ENCODE measurements at places on chromosomes 7 and 10.
A peak's percentile ranks its signal among the peaks of the same experiment; 100 is the strongest.

- no peak for DNase-seq
Observed at GRCh38 chr10:123530166-123530870, 135.8 kb upstream of the GPR26 start.

GRCh38 chr7:80548840-80549530, 37.1 kb upstream of the GNAT3 start:
- peak; percentile 14 for DNase-seq

DNA sequence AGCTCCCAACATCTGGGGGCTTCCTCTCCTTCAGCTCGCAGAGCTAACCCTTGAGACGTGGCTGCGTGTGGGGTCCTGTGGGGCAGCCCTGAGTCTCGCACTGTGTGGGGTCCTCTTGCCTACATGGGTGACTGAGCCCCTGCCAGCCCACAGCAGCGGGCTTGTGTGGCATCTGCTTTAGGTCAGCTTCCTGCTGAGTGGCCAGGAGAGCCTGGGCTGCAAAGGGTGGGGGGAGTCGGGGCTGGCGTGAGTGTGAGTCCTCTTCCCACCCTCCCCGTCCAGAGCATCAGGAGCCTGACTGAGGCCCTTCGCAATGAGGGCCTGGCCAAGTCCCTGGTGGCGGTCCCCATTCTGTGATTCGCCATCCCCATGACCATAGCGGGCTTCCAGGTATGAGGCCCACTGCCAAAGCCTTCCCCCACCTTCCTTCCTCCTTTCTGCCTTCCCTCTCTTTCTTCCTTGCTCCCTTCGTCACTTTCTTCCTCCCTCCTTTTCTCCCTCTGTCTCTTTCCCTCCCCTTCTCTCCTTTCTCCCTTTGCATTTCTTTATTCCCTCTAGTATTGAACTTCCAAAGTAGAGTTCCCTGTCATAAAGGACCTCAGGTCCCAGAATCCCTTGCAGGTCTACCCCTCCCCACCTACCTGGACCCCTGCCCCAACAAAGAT, 85.2 kb downstream of the CDH23 start:
- no peak for DNase-seq

- no peak for DNase-seq
Observed at GRCh38 chr10:87925570-87925969, 62.1 kb downstream of the PTEN start.

GRCh38 chr7:46568420-46569132, 647.5 kb upstream of the IGFBP3 start:
- no peak for DNase-seq

DNA sequence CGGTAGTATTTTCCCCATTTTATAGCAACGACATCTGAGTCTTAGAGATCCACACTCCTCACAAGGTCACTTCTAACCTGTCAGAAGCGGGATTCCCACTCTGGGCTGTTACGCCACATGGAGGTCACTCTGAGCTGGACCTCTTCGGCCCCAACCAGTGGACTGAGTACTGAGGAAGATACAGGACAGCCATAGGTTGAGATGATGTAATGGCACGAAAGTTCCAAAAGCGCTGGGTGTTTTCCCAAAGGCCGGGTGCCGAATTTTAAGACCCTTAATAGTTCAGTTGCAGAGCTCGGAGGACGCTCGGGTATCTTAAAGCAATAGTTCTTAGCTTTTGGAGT, 699 bp downstream of the GHITM start:
- peak; percentile 10 for DNase-seq

- no peak for DNase-seq
Observed at GRCh38 chr7:156180451-156181229, 368.4 kb upstream of the SHH start.

DNA sequence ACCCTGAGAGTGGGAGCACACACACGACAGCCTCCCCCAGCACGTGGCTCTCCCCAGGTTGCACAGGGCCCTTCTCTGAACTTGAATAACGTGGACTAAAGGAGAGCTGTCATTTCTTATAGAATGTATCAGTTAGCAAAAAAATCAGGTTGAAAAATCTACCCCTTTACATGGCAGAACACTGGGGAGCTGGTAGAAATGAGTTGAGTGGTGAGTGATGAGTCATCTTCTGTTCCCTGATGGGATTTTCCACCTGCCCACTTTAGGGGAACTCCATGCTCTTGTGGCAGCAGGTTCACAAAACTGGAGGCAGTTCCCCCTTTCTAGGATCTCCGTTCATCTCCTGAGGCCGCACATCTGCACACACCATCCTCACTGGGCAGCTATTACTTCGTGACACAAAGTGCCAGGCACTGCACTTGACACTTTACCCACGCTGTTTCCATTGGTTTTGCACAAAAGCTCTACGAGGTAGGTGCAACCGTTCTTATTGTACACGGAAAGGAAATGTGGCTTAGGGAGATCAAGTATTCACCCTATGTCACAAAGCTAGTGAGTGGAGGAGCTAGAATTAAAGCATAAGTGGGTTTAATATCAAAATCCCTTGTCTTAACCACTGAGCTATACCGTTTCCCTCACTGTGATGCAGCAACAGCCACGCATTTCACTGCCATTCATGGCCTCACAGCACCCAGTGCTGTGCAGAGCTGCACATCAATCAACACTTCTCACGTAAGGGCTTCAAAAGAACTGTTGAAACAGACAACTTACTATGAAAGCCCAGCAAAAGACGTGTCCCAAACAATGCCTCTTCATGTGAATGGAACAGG, 80.2 kb downstream of the RNF216 start:
- no peak for DNase-seq

DNA sequence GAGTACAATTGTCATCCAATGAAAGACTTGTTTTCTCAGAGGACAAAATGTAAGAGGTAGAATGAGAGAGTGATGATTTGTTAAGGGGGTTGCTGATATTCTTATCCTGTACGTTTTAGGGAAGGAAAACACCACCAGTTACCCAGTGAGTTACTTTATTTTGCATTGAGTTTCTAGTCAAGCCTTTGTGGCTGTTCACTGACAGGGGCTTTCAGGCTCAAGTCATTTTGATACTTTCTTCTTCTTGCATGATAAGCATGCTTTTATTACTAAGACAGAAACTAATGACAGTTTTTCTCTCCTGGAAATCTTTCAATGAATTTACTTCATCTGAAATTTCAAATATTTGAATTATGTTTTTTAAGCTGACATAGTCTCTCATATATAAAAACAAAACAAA, 710.2 kb upstream of the POM121L12 start:
- no peak for DNase-seq

DNA sequence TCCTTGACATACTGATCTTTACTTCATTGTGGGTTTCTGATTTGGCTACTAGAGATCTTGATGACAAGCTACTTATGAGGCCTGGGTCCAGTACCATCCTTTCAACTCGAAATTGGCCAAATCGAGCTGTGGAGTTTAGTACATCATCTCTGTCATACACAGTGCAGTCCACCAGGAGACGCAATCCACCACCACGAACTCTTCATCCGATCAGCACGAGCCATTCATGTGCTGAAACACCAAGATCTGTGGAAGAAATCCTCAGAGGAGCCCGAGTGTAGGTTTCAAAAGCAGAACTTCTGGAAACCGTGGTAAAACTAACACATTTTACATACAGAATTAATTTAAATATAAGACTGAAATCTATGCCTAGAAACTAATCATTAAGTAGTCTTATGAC, 14.2 kb downstream of the DNAJC9 start:
- DNase-seq, result no peak

DNA sequence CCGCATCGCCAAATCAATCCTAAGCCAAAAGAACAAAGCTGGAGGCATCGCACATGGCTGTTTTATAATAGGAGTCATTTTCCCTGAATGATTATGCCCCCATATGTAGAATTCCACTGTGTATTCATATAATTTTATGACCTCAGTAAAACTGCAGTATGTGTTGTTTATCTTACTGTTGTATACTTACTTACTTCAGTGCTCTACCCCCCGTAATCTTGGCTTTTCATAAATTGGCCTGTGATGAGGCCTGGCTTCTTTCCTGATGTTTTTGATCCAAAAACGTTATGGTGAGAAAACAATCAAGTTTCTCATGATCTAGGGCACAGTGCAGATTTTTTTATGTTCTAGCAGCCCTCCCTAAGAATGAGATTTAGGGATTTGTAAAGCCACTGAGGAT, 306.4 kb upstream of the FZD1 start:
- peak; percentile 32 for DNase-seq

DNA sequence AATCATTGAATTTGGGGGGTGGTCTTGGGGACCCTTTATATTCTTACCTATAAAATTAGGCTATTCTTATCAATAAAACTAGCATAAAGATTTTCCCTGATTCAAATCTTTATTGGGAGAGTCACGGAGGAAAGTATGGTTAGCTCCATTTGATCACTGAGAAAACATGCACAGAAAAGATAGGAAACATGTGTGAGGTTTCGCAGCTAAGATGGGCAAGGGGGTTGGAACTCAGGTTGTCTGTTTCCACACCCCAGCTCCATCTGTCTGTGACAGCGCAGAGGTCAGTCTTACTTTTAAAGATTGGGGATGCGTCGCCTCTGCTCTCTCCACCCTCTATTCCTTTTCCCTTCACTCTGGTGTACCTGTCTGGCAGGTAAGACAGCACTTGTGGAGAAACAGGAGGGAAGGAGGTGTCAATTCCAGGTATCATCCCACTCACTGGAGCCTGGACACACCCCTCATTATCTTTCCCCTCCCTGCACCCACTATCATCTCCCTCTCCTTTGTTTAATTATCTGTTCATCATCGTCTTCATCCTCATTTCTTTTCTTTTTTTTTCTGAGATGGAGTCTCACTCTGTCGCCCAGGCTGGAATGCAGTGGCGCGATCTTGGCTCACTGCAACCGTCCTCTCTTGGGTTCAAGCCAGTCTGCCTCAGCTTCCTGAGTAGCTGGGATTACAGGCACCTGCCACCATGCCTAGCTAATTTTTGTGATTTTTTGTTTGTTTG, 2.4 kb upstream of the DENND10 start:
- no peak for DNase-seq

GRCh38 chr10:76657337-76658012, 980.1 kb downstream of the KCNMA1 start:
- no peak for DNase-seq

DNA sequence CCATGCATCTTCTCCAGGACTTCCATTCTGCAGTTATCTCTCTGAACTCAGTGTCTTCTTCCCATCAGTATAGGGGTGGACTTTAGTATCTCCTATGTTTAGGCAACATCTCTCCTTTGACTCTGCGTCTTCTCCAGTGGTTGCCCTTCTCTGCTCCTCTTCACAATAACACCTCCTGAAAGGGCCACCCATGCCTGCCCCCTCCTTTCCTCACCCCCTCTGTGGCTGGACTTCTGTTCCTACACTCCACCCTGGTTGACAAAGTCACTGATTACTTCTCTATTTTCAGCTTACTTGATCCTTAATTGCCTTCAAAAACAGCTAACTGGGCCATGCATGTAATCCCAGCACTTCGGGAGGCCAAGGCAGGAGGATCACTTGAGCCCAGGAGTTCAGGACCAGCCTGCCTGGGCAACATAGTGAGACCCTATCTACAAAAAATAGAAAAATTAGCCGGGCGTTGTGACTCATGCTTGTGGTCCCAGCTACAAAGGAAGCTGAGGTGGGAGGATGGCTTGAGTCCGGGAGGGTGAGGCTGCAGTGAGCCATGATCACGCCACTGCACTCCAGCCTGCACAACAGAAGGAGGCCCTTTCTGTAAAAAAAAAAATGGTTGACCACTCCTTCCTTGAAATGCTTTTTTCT, 13.7 kb downstream of the SRGN start:
- no peak for DNase-seq

- no peak for DNase-seq
Observed at GRCh38 chr7:92404170-92404614, 43.1 kb upstream of the GATAD1 start.

DNA sequence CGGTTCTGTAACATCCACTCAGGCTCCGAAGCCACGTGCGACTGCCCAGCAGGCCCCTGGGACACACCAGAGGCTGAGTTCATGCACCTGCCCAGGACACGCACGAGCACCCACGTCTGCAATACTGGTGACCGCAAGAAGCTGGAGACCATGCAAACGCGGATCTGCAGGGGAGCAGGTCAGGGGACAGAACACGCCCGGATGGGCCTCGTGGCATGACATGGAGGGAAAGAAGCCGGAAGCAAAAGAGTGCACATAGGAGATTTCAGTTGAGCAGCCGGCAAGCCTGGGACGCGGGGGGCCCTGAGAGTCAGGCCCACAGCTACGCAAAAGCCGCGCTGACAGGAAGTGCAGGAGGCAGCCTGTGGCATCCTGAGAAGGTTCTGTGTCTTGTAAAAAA, 73.7 kb downstream of the FOXL3 start:
- DNase-seq, result no peak

- no peak for DNase-seq
Observed at GRCh38 chr7:101234636-101235035, 3.0 kb downstream of the CLDN15 start.

DNA sequence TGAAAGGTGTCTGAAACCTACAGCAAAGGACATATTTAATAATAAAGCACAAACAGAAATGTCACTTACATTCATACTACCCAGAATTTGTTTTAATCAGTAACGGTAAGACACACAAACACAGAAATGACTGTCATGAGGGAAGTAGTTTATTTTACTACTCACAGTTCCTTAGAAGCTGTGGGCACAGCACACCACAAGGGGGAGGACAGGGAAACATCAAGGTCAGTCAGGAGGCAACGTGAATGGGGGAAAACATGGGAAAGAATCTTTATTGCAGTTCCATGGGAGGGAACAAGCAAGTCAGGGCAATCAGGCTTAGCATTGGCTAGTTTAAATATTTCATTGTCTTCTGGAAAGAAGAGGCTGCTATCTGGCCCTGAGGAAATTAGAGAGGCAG, 123.8 kb upstream of the PDSS1 start:
- no peak for DNase-seq

- DNase-seq, result no peak
Observed at GRCh38 chr7:129009437-129009836, 45.5 kb downstream of the TNPO3 start.

GRCh38 chr7:7931626-7932025, 37.0 kb upstream of the GLCCI1 start:
- DNase-seq, result no peak

DNA sequence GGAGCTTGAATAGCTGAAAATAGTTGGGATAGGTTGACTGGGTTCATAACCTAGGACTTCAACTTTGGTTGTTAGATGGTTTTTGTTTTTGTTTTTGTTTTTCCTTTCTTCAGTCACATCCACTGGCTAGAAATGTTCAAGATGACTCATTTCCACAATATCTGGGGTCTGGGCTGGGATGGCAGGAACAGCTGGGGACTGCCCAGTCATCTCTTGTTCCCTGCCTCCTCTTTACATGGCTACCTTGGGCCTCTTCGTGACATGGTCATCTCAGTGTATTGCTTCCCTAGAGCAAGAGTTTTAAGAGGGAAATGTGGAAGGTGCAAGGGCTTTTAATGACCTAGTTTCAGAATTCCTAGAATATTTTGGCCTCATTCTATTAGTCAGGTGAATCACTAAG, 915.8 kb downstream of the XPNPEP1 start:
- DNase-seq, result no peak

GRCh38 chr10:118955951-118956801, 73.3 kb upstream of the NANOS1 start:
- no peak for DNase-seq
